ENCODE measurements at places on chromosomes 5 and 9.
A peak's percentile ranks its signal among the peaks of the same experiment; 100 is the strongest.

DNA sequence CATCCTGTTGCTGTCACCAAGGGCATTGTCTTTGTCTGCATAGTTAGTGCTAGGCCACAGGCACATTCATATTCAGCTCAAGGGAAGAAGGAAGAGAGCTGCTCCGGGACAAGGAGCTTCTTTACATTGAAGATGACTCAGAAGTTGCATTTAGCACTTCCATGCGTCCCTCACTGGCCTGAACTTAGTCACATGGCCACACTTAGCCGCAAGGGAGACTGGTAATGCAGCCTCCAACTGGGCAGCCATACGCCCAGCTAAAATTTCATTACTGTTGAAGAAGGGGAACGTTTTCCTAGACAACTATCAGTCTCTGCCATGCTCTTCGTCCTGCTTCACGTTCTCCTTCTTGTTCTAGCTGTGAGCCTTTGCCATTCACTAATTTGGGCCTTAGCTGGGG is 20.0 kb downstream of the ACTL7B start:
- no peak for DNase-seq

DNA sequence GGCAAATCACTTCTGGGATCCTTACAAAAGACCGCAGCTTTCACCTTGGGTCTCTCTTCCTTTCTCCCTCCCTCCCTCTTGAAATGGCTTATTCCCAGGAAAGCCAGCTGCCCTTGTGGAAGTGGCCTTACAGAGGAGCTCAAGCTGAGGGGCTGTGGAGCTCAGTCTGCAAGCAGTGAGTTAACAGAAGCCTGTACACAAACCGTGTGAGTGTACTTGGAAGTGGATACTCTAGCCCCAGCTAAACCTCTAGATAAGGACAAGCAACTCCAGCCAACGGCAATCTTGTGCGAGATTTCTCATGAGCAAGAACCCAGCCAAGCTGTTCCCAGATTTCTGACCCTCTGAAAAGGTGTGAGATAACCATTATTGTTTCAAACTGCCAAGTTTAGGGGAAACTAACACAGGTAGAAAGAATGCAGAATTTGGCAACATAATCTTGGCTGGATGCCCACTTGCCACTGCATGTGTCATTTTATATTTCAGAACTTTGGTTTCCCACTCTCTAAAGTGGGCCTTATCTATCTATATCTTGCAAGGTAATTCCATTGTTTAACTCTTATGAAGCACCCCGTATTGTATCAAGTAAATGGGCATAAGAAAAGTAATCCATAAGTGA is 85.6 kb downstream of the CDH18 start:
- no peak for DNase-seq

DNA sequence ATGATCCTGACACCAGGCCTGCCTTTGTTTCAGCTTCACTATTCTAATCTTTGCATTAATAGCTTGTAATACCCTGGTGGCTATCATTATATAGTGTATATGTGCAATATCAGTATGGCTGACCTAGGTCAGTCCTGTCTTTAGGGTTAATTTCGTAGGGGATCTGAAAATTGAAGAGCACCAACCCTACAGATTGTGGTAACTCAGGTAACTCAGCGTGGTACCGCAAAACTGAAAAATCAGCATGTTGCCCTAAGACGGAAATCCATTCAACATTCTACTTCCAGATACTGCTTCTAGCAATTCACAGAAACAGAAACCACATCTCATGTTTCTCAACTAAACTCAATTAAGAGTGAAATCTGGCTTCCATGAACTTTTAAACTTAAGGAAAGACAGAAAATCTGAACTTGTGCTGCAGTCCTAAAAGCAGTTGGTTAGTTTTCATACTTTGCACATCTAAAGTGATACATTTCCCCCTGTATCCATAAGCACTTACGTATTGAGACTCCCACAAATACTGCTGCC is 78.3 kb downstream of the FNIP1 start:
- no peak for DNase-seq

DNA sequence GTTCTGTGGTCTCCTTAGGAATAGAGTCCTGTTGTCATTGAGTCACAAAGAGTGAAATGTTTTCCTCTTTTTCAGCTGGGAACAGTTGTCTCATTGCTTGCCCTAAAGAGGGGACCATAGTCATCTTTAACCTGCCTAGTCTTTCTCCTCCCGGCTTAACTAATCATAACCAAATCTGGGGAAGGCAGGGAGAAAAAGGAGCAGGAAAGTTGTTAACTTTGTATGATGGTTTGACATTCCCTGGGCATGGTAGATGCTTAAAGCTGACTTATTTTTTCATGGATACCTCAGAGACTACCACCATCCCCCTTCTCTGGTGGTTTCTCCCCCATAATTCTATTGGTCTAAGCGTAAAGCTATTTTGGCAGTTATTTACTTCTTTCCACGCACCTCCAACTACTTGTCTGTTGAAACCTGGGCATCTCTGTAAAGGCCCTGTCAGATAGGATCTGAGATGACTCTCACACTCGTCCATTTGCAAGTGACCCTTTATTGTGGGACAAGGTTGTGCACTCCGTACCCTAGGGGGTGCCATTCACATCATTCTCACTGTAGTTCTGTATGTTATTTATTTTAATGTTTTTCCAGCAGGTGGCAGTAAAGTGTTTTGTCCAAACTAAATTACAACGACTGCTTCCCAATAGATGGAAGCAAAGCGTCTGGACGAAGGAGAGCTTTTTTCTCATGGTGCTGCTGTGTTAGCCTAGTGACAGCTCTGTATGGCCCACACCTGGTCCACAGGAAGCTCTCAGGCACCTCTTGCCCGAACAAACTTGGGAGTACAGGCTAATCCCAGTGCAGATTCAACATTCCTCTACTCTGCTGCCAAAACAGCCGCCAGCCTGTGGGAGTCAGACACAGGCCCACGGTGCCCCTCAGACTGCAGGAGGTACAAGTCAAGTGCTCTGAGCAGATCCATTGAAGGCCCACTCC is 3.0 kb upstream of the FAM13B start:
- DNase-seq = peak; percentile 71

DNA sequence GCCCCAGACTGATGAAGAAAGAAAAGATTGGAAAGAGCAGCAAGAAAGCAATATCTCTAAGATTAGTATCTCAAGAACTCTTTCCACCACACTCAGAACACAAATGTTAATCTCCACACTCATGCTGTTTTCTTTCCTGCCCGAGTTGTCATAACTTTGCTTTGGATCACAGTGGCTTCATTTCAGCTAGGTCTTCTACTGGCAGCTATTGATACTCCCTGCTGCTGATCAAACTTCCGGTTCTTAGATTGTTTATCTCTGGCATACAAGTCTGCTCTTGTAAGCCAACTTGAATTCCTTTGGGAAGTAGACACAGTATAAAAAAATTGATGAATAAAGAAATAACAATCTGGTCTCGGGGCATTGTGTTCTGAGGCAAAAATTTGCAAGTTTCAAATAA is 77.7 kb upstream of the SPEF2 start:
- DNase-seq = no peak

- no peak for DNase-seq
Measured at GRCh38 chr5:128358826-128359225, 179.2 kb downstream of the FBN2 start.

DNA sequence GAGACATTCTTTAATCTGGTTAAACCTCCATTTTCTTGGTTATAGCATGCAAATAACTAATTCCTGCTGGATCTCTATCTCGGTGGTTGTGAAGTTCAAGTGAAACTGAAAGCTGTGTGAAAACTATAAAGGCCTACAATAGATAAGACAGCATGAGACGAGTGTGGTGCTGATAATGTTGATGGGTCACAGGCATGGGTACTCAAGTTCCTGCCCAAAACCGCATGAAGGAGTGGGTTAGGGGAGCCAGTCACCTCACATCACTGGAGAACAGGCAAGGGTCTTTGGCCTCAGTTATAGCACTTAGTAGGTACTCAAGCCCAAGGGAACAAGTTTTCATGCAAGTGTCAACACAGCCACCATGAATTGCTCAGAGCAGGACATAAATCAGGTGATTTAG is 16.7 kb downstream of the HMHB1 start:
- no peak for DNase-seq

DNA sequence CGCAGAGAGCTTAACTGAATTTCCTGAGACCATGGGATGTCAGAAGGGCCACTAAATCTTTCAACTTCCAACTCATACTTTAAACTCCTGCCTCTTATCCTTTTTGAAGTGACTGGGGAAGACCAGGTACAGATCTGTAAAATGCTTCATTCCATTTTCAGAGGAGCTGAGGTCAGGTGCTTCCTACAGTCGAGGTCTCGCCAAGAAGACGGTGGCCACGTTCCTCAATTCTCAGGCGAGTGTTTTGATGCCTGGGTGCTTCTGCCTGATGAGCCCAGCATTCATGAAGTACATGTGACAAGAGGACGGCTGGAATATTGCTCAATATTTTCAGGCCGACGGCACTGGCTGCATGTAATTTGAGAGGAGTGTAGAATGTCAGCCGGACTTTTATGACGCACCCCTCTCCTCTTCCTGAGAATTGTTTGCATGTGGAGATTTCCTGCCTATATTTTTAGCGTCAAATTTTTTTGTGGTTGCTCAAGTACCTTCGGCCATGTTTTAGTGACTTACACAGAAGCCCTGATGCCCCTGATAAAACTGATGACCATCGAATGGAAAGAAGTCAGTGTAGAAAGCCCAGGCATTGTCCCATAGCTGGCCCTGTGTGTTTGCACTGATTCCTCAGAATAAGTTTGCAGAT is 38.8 kb upstream of the GLRX start:
- no peak for DNase-seq

- DNase-seq = no peak
Measured at GRCh38 chr5:62328772-62329491, 22.9 kb downstream of the KIF2A start.

- DNase-seq = peak; percentile 16
Measured at GRCh38 chr9:109319017-109319625, 1.7 kb downstream of the EPB41L4B start.

- DNase-seq = no peak
Measured at GRCh38 chr5:55481293-55481855, 53.4 kb downstream of the PLPP1 start.

GRCh38 chr5:140607031-140607430 is 25.9 kb downstream of the CD14 start:
- DNase-seq = no peak

GRCh38 chr9:132127888-132128534 is 33.8 kb upstream of the NTNG2 start:
- DNase-seq = no peak

- no peak for DNase-seq
Measured at GRCh38 chr9:112811518-112811917, 61.0 kb downstream of the SNX30 start.

DNA sequence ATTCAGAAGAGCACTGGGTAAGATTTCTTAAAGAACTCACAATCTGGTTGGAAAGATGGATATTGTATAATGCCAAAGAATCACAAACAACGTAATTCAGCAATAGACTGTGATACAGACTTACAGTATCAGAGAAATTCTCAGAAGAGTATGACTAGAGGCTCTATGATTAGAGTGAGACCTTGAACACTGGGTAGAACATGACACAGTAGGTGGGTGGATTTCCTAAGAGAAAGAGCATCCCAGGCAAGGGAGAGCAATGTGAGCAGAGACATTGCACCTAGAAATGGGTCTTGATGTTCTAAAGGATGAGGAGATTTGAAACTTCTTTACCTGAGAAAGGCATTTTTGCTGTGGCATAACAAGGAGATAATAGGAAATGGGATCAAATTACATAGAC is 27.3 kb upstream of the CAST start:
- DNase-seq = no peak

- no peak for DNase-seq
Measured at GRCh38 chr9:129841071-129841470, 5.8 kb downstream of the USP20 start.

- DNase-seq = peak; percentile 66
Measured at GRCh38 chr5:157253547-157253946, 12.4 kb upstream of the CYFIP2 start.

DNA sequence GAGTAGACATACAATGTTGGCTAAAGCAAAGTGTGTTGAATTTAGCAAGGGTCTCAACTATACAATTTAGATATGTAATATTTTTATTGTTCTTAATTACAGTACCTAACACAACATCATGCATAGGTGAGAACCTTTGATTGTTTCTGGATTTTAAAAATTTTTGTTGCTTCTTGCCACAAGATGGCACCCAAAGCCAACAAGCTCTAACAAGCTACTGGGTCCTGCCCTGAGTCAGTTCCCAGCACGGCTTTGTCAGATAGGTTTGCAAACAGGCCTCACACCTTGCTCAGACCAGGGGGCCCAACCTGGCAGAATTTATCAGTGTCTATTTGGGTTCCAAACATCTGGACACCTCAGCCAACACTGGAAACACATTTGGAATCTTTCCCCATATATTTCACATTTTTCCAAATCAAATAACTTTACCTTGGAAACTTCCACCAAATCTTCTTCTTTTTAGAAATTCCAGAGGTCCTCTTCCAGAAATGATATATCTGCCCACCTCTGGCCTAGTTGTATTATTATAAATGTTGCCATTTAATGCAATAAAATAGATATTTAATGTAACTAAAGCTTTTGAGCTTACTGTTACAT is 49.5 kb upstream of the EGFLAM start:
- DNase-seq = no peak

GRCh38 chr9:28179893-28180292 is 606.6 kb upstream of the C9orf72 start:
- DNase-seq = no peak

GRCh38 chr5:150567031-150567717 is 59.2 kb downstream of the NDST1 start:
- DNase-seq = no peak

- no peak for DNase-seq
Measured at GRCh38 chr5:83900306-83900705, 179.7 kb upstream of the HAPLN1 start.

DNA sequence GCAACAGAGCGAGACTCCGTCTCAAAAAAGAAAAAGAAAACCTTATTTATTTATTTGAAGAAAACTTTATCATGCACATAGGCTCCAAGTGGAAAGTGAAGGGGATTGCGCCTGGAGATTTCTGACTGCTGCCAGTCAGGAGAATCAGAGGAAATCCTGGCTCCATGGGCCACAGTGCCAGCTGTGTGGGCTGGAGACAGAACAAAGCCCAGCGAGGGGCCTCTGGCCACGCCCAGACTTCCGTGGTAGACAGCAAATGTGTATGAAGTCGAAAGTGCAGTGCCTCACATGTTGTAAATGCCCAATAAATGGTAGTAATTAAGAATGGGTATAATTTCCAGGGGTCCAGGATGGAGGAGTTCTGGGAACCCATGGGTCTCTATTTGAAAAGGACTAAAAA is 75.8 kb upstream of the WWC1 start:
- DNase-seq = no peak

- no peak for DNase-seq
Measured at GRCh38 chr9:110189559-110190320, 18.2 kb downstream of the C9orf152 start.

DNA sequence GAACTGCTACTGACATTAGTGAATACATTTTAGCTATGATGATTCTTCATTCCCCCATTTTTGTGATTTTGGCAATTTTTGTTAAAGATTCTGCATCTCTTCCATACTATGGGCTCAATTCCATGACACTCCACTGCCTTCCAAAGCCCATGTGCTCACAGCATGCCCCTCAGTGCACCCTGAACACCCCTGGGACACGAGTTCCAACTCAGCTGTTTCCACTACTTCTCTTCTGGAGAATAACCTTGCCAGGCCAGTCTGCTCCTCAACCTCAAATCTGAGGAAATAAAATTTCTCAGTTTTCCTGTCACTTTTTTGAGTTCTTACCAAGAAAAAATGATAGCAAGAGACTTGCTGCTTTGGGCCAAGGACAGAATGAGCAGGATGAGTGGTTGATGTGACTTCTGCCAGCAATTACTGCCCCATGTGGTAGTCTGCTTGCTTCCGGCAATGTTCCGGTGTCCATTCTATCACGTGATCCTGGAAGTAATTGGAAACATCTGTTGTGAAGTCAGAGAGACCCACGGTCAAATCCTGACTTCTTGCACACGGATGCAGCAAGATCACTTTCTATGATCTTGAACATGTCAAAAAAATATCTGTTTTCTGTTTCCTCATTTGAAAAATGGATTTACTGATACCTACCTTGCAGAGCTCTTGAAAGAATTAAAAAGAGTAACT is 58.3 kb downstream of the EGFLAM start:
- no peak for DNase-seq

Data from memory B cell (primary cell).